ENCODE measurements at places on chromosomes 4 and X.

GRCh38 chr4:108635070-108635655 is 14.8 kb downstream of the RPL34 start:
- DNase-seq = no peak

DNA sequence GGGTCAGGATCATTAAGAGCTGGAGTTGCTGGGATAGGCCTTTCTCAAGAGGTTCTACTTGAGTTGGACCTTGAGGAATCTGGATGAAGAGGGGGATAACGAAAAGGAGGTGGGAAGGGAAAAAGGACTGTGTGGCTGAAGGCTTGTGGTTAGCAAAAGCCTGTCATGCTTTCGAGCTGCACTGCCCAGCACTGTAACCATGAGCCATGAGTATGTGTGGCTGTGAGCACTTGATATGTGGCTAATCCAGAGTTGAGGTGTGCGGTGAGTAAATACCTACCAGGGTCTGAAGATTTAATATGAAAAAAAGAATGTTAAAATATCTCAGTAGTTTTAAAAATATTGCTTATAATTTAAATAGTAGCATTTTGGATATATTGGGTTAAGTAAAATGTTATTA is 11.4 kb downstream of the TMEM165 start:
- DNase-seq = no peak

GRCh38 chr4:5018603-5019002 is 655 bp downstream of the CYTL1 start:
- DNase-seq = no peak

GRCh38 chr4:143202824-143203223 is 18.1 kb downstream of the USP38 start:
- no peak for DNase-seq

DNA sequence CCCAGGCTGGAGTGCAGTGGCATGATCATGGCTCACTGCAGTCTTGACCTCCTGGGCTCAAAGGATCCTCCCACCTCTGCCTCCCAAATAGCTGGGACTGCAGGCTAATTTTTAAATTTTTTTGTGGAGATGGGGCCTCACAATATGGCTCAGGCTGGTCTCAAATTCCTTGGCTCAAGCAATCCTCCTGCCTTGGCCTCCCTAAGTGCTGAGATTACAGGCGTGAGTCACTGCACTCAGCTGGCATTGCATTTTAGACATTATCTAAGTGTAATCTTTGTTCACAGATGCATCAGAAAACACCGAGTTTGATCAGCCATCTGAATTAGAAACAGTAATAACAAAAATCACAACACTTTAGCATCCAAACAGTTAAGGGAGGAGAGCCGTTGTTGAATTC is 53.4 kb upstream of the CBR4 start:
- DNase-seq = no peak

DNA sequence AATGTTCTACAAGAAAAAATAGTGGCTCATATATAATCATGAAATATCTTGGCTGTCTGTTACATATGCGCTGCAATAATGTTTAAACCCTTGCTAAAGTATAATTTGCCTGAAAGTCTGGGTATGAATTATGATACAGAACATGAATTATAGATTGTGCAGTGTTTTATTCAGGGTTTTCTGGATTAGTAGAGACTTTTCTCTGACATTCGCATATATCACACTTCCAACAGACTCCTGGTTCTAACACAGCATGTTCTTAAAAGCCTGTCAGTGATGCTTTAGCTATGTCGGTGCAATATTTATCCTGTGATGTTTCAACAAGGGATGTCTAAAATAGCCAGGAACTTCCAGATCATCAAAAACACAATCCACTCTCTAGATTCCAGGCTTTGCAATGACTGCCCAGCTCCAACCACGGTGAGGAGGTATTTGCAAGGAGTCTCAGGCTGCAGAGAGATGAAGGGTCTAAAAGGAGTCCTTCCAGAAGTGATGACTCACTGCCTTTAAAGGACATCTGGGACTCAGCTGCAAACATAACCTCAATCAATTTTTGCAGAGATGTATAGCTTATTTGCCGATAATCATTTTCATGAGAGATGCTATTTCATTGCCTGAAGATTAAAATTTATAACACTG is 69.4 kb downstream of the RWDD4 start:
- no peak for DNase-seq

GRCh38 chr4:152699313-152699712 is 19.5 kb upstream of the TMEM154 start:
- DNase-seq = no peak

GRCh38 chr4:141643557-141643956 is 7.2 kb downstream of the IL15 start:
- DNase-seq = no peak

DNA sequence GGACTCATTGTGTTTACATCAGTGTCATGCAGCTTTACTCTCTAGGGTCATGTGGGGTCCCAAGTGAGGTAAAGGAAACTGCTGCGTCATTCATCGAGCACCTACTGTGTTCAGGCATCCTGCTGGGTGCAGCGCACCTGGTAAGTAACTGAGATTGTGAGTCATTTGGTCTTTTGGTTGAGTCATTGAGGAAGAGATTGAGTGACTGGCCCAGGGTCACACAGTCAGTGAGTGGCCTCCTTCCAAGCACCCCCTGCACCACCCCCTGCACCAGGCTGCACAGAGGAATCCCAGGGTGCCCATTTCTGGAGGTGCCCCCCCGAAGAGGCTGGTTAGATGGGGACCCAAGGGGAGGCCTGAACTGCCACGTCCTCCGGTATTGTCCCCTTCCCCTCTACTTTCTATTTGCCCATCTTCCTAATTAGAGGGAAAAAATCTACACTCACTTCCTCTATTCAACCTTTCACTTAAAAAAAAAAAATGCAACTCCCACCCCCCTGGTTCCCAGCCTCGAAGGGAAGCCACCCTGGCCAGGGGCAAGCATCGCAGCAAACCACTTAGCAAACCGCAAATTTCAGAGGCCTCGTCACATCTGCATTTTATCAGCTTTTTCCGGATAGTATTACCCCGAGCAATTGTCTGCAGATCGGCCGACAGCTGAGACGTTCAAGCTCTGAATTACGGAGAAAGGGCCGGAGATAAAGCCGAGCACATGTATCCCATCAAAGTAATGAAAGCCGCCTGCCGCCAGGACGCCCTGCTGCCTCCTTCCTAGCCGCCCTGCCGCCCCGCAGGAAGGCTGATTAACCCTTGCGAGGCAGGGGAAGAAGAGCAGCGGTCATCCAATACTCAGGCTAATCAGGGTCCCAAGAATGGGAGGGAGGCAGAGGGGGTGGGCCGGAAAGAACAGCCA is 96.3 kb upstream of the MSX1 start:
- DNase-seq = no peak

GRCh38 chr4:108473163-108473720 is 147.1 kb upstream of the RPL34 start:
- DNase-seq = no peak

DNA sequence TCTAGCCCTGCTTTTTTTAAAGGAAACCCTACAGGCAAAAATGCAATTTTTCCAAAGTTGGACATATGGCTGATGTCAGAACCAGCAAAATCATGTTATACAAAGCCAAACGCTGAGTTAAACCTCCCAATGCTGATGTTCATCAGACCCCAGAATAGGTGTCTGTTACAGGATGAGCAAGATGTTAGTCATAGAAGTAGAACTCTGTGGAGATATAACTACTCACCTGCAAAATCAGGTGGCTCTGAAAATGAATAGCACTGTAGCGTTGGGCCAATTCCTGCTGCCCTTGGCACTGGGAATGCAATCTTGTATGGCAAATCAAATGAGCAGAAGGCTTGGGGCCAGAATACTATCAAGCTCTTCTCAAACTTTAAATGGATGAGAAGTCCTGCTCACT is 634.1 kb downstream of the RPA4 start:
- DNase-seq = no peak

GRCh38 chrX:38375891-38376290 is 23.5 kb downstream of the OTC start:
- DNase-seq = no peak

DNA sequence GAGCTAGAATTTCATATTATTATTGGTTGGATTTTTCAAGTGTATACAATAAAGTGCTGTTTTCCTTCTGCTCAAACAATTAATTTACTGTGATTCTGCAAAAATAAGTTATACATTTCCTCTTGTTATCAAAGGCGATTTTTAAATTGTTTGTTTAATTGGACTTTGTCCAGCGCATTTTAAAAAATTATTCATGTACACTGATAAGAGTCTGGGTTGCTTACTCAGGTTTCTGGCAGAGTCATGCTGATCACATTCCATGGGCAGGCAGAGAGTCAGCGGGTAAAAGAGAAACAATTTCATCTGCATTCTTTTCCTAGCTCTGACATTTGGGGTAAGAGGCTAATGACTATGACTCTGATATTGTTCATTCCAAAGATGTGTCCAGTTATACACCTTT is 8.9 kb downstream of the FAT4 start:
- no peak for DNase-seq

DNA sequence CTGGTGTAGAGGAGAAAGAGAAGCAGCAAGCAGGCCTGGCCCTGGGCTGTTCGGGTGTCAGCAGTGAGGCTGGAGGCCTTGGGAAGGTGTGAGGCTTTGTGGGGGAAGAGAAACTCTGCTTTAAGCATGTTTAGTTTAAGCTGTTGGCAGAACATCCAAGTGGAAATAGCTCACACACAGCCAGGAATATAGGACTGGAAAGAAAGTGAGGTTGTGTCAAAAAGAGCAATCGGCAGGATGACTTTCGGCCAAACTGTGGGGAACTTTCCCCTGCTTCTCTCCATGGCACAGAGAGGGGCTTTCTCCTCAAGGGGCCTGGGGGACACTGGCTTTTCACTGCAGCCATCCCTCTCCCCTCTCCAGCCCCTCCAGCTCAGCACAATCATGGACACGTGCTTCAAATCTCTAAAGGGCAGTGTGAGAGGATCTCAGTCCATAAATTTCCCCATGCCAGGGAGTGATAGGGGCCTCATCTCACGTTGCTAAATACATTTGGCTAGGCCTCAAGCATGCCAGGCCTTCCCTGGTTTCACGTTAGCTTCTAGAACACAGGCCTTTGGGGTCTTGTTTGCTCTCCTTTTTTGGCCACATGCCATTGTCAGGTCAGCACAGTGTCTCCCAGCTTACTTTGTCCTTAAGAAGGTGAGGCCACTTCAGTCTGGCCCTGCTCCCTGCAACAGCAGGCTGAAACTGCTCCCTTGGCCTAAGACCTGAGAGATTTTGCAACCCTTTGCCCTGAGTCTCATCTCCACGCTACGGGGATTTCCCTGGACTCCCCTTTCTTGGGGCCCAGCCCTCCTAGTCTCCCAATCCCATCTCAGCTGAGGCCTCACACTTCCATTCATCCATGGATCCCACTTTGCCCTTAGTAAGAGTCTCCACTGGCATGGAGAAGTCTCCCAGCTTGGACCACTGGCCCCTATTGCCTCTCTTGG is 8.3 kb upstream of the CITED1 start:
- DNase-seq = no peak

GRCh38 chrX:45986971-45987370 is 558.2 kb downstream of the ZNF674 start:
- DNase-seq = no peak

- no peak for DNase-seq
Observed at GRCh38 chr4:52259978-52260377, 208.9 kb downstream of the SPATA18 start.

- DNase-seq = no peak
Observed at GRCh38 chr4:83189631-83190136, 75.2 kb upstream of the PLAC8 start.

- DNase-seq = no peak
Observed at GRCh38 chr4:111231281-111231680, 608.4 kb upstream of the PITX2 start.

- DNase-seq = no peak
Observed at GRCh38 chr4:35604724-35605123, 639.6 kb downstream of the ARAP2 start.

DNA sequence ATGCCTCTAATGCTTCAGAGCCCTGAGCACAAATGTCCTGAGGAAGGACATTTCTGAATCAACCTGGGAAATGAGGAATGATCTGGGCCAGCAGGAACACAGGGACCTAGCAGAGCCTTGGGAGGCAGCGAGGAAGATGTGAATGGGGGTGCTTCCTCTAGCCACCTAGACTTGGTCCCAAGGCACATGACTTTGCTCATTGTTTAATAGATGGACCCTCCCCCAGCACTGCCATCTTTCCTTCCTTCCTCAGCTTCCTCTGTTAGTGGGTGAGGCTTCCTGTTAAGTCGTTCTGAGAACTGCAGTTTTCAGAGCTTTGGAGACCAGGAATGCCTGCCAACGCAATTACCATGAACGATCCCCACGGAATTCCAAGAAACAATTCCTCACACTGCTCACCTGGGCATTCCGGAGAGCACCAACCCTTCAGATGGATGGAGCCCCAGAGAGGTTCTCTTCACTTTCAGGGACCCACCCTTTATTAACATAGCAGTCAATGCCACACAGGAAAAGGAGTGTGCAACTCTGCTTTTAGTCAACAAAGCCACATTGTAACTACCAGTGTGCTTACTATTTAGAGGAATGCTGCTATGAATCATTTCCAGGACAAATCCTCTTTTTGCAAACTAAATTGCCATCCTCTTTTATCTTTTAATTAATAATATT is 48.5 kb upstream of the STIM2 start:
- no peak for DNase-seq

GRCh38 chr4:185878633-185879032 is 66.6 kb upstream of the SORBS2 start:
- DNase-seq = no peak

DNA sequence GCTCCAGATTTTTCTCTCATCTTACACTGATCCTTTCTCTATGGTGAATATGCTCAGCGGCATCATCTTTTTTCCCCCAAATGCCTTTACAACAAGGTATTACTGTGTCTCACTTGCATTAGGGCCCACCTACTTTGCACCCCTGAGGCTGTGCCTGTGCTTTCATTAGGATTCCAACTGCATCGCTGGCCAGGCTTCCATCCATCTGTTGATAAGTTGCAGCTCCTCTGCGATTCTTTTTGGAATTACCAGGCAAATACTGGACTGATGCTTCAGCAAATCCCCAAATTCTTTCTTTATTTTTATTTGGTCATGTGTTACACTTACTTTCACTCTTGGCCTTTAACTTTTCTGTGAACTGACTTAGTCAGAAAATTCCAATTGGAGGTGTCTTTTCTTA is 77.3 kb downstream of the AFF2 start:
- no peak for DNase-seq

DNA sequence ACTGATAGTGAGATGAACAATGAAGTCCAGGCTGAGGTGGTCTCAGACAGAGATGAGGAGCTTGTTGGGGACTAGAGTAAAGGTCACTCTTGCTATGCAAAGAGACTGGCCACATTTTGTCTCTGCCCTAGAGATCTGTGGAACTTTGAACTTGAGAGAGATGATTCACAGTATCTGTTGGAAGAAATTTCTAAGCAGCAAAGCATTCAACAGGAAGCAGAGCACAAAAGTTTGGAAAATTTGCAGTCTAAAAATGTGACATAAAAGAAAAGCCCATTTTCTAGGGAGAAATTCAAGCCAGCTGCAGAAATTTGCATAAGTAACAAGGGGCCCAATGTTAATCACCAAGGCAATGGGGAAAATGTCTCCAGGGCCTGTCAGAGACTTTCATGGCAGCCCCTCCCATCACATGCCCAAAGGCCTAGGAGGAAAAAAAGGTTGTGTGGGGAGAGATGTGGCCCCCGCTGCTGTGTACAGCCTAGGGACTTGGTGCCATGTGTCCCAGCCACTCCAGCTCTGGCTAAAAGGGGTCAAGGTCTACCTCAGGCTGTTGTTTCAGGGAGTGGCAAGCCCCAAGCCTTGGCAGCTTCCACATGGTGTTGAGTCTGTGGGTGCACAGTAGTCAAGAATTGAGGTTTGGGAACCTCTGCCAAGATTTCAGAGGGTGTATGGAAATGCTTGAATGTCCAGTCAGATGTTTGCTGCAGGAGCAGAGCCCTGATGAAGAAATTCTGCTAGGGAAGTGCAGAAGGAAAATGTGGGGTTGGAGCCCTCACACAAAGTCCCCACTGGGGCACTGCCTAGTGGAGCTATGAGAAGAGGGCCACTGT is 262.8 kb downstream of the DKK2 start:
- no peak for DNase-seq

- no peak for DNase-seq
Observed at GRCh38 chr4:7744142-7744804, 195.4 kb downstream of the AFAP1 start.

Data from stimulated activated CD4-positive, alpha-beta T cell treated with anti-CD3 and anti-CD28 coated beads, TNF-alpha, amount 100 ng/mL, for 1 hour (primary cell).